ENCODE measurements at places on chromosomes 16 and 17.

- DNase-seq: no peak
These were observed 594 bp downstream of the MAPK8IP3 start for GRCh38 chr16:1706386-1707192.

- DNase-seq: no peak
These were observed 23.6 kb upstream of the GPRC5C start for GRCh38 chr17:74408262-74408661.

- DNase-seq: no peak
These were observed 33.1 kb upstream of the HERPUD1 start for GRCh38 chr16:56898847-56899246.

GRCh38 chr16:31501966-31502348 lies 6.2 kb downstream of the RUSF1 start:
- DNase-seq: no peak

DNA sequence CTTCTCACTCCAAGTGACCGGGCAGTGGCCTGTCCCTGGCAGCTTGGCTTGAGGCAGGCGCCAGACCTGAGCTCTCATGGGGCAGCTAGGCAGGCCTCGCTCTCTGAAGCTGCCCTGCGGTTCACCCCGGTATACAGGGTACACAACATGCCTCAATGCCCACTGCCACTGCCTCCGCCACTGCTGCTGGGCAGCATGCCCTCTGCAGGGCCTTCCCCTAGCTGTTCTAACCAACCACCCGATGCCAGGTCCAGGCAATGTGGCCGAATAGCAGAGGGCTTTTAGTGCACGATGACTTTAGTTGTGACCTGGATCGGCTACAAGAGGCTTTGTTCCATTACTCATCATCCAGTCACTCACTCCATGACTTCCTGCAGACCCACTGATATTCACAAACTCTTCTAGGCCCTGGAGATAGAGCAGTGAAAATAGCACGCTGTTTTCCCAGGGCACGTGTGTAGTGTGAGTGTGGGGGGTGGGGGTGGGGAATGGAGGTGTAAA lies 19.7 kb downstream of the CDC42EP4 start:
- no peak for DNase-seq

DNA sequence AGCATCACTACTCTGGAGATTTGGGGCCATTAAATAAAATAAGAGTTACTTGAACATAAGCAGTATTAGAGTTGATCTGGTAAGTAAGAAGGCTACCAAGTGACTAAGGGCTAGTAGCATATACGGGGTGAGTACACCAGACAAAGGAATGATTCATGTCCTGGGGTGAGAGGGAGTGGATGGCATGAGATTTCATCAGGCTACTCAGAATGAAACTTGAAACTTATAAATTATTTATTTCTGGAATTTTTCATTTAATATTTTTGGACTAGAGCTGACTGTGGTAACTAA lies 2.3 kb downstream of the SLFN5 start:
- no peak for DNase-seq

DNA sequence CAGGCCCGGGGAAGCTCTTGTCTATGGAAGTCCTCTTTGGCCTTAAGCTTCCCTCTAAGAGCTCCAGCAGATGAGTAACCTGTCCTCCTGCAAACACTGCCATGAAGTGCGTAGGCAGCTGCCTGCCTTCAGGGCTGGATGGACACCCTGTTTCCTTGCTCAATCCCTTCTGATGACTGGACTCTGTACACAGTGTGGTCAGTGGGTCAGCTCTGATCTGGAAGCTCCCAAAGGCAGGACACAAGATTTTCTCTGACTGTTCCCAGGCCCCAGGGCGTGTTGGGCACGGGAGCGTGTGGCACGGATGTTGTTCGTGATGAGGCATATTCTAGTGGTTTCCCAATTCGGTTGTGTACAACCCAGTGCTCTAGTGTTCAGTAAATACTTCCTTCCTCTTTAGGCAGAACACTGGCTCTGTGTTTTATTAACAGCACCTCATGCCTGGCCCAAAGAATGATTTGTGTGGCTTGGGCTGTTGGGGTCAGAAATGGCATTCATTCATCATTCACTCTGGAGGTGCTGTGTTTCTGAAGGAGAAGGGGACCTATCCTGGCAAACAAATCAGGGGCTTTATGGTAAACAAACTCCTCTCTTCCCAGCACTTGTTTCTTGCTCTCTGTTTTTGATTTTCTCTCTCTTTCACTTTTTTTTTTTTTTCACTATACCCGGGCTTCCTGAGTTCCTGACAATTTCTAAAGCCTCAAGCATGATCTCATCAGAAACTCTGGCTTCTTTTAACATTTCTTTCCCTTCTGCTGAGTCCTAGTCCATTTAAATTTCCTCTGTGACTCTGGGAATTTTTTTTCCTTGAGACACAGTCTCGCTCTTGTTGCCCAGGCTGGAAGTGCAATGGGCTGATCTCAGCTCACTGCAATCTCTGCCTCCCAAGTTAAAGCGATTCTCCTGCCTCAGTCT lies 12.0 kb upstream of the RNF157 start:
- no peak for DNase-seq

- no peak for DNase-seq
These were observed 10.0 kb upstream of the MYCBPAP start for GRCh38 chr17:50498021-50498874.

- no peak for DNase-seq
These were observed 118.3 kb downstream of the SPECC1 start for GRCh38 chr17:20127360-20128035.

- DNase-seq: no peak
These were observed 14.2 kb downstream of the KCNJ2 start for GRCh38 chr17:70183508-70183907.

DNA sequence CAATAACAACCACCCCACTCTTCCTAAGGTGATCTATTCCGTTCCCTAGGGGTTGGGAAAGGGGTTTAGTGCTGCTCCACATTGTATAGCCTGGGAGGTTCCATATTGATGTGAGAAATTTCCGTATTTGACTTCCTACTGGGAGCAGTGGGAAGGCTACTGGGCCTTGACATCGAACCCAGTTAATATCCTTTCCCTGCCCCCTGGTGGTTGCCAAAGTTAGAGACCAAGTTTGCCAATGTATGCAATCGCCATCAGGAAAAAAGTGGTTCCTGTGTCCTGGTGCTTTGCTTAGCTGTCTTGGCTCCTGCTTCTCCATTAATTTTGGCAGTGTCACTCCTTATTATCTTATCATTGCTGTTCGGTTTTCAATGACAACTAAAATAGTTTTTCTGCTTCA lies 914.9 kb downstream of the KCNJ2 start:
- DNase-seq: no peak

- DNase-seq: no peak
These were observed 25.9 kb downstream of the GRIN2C start for GRCh38 chr17:74833501-74834377.

DNA sequence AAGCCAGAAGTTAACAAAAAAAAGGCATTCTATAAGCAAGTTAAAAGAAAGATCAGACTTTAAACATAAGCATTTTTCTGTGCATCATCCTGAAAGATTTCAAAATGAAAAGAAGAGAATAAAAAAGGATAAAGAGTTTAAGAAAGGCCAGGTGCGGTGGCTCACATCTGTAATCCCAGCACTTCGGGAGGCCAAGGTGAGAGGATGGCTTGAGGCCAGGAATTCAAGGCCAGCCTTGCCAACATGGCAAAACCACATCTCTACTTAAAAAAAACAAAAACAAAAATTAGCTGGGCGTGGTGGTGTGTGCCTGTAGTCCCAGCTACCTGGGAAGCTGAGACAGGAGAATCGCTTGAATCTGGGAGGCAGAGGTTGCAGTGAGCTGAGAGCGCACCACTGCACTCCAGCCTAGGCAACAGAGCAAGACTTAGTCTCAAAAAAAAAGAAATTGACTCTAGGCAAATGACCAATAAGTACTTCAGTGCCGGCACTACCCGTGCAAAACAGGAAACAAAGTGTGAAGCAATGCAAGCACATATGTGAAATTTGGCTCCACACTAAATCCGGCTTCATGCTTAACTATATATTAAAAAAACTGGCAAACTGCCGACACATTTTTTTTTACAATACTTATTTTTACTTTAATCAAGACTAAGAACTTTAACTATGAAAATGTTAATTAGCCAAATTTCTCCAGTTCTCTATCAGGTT lies 83.2 kb upstream of the C17orf78 start:
- DNase-seq: no peak

DNA sequence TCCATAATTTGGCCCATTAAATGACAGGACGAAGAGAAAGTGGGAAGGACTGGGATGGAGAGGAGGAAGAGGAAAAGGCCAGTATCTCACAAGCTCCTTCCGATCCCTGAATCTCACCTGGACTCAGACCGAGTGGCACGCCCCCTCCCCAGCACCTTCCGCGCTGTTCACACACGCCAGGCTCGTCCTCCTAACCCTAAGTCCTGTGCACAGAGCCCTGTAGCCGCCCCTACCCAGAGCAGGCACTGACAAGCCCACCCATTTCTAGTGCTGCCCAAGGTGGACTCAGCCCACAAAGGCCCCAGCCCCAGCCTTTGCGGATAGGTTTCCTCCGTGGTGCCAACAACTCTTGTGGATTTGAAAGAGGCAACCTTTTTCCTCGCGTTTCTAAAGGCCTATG lies 9.2 kb downstream of the HS3ST3B1 start:
- DNase-seq: no peak

DNA sequence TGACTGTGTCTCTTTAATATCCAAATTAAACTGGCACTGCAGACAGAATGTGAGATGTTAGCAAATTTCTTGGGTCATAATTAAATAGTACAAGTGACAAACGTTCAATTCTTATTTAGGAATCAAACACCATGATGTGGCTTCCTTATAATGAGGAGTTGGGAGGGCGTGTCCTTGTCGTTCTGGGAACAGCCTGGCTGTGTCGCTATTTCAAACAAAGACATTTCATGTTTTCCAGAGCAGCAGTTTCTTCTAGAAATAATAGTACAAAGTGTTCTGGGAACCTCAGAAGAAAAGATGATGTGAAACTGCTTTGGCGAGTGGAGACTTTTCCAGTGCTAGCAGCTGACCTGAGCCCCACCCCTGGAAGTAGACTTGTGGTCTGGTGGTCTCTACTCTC lies 301.7 kb upstream of the N4BP1 start:
- DNase-seq: no peak

Measured in activated CD8-positive, alpha-beta memory T cell treated with anti-CD3 and anti-CD28 coated beads for 1 hour (primary cell).